ENCODE measurements at places on chromosomes 12 and 14.

GRCh38 chr12:106073179-106073578 is 65.6 kb downstream of the NUAK1 start:
- DNase-seq = no peak

DNA sequence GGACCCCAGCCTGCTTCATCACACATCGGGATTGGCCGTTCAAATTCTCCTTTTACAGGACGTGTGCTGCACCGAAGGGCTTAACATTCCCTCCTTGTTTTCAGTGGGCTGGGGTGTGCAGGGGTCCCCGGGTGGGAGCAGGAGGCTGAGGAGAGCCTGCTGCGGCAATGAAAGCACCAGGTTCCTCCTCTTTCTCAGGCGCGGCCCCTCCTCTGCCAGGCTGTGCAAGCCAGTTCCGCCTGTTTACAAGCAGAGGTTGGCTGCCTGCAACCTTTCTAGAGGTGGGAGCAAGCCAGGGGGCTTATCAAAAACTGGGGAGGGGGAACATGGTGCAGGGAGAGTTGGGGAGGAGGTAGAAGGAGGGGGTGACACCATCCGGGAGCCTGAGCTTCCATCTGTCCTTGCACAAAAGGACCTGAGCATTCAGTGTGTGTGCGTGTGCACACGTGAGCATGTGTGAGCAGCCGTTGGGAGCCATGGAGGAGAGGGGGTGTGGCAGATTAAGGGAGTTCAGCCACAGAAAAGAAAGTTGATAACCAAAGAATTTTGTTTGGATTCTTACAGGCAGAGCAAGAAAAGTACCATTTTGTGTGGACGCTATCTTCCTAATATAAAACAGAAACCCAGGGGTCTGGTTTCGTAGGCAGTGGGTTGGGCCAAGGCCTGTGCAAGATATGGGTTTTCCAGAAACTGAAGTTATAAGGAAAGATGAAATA is 108.8 kb upstream of the RFLNA start:
- no peak for DNase-seq

DNA sequence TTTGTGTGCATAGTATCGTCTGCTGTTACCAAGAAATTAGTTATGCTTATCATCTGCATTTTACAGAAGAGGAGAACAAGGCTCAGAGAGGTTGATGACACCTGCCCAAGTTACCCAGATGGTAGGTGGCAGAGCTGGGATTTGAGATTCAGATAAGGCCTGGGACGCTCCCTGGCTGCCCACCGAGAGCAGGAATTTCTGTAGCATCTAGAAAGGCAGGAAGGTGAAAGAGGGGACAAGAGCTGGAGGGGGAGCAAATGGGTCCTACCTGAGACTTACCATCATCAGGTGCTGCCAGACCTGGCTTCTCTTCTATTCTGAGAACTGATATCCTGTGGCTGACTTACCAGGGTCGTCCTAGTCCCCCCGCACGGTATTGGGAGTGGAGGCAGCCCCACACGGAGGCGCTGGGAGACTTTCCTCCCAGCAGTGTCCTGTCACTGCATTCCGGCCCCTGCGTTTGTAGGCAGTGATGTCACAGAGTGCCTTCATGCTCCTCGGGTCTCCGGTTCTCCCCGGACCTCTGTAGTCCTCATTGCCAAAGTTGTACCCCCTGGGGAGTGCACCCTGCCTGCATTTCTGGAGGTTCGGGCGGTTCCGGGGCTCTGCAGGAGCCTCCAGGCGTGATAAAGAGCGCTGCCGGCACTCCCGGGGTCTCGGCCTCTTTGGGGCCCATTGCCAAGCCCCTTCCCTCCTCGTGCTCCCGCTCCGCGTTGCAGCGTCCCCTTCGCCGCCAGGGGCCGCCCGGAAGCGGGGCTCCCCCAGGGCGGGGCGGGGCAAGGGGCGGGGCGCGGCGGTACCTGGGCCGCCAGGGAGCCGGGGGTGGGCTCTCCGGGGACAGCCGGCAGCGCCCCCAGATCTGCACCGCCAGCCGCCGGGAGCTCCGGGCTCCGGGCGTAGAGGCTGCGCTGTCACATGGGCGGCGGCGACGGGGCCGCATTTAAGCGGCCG is at the start of gene CABP1:
Gene CABP1, plus strand, starts transcription at position 856 of the 951 bp plus-strand sequence. Its CDS starts 60 bp downstream, at position 916.
- no peak for DNase-seq

GRCh38 chr14:73014105-73014504 is 12.8 kb downstream of the ZFYVE1 start:
- DNase-seq = no peak

DNA sequence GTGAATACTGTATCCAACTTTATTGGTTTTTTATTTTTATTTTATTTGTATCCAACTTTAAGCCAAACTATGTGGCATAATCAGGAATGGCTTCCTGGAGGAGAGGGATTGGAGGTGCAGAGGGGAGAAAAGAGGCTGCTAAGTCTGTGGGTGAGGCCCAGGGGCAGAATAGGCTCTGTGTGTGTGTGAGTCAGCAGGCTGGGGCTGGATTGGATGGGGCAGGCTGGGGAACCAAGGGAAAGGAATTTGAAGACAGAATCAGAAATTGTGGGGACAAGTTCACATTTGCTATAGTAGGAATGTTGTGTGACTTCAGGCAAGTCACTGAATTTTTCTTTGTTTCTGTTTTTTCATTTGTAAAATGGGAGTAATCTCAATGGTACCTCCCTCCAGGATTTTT is 12.8 kb upstream of the RILPL1 start:
- no peak for DNase-seq

DNA sequence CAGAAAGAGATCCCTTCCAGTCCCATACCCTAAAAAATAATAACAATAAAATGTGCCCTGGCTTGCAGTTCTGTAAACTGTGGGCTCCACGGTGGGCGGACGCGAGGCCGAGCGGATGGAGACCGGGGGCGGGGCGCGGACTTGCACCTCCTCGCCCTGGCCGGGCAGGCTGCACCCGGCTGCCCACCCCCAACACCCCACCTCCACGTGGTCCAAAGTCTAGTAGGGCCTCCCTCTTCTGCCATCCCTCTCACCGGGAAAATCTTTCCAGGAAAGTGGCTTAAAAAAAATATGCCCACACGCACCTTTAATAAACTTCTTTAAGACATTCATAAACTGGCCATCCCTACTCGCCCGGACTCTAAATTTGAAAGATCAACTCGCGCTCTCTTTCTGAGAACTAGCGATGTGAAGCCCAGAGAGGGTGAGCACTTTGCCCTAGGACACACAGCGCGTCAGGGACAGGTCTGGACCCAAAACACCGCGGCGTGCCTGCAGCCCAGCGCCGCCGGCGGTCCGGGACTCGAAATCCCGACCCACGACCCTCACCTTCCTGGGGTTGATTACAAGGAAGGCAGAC is 1.9 kb upstream of the BCL11B start:
- no peak for DNase-seq

- no peak for DNase-seq
Observed at GRCh38 chr14:61104358-61104757, 123.3 kb downstream of the SLC38A6 start.

DNA sequence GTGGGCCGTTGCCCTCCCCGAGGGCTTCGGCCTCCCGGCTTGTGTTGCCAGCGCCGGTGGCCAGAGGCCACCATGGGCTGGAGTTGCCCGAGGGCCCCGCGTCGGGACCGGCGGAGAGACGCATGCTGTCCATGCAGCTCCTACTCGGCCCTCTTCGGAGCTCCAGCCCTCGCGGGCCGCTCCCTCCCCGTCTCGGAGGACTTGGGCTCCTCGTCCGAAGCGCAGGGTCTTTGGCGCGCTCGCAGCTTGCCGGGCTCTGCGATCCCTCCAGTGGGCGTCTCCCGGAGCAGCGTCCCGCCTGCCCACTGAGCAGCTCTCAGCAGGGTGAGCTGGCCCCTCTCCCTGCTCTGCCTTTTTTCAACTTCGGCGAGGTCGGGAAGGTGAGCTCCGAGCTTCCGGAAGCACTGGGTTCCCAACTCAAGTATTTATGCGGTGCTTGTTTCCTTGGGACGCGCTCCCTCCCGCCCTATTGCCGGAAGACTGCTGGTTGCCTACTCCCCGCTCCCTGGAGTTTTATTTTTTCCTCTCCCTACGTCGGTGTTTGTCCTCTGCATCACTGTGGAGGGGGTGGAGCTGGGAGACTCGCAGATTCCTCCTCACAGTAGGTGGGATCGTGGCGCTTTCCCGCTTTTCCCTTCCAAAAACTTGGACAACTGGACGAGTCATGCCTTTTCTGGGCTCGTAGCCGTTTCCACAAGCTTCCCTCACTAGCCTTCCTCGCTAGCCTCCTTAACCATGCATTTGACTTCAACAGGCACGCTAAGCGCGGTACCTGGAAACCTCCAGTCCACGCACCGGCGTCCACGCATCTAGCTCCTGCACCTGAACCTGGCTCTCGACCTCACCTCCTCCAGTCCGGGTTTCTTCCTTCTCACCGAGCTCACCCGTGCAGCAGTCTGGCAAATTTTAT is at the start of gene AVPR1A:
Gene AVPR1A, minus strand, starts transcription at position 489 of the 910 bp plus-strand sequence. Its CDS starts 365 bp downstream, at position 124.
- DNase-seq = no peak

Data from pulmonary artery endothelial cell (primary cell).